ENCODE measurements at places on chromosomes 16 and 17.

DNA sequence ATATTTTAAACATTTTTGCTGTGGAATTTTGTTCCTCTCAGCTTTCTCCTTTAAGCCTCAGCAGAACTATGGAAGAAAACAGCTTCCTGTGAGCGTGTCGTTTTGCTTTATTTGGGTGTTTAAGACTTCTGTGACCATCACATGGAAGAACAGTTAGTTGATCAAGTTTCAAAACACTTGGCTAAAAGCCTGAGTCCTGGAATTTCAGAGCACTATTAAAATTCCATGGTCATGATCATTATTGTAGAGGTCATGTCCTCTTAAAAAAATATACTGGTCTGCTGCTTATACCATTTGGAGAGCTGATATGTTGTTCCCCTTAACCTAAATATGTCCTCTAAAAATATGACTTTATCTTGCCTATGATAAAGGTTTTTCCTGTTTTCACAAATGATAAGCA, 12.6 kb upstream of the CDR2 start:
- DNase-seq = no peak

DNA sequence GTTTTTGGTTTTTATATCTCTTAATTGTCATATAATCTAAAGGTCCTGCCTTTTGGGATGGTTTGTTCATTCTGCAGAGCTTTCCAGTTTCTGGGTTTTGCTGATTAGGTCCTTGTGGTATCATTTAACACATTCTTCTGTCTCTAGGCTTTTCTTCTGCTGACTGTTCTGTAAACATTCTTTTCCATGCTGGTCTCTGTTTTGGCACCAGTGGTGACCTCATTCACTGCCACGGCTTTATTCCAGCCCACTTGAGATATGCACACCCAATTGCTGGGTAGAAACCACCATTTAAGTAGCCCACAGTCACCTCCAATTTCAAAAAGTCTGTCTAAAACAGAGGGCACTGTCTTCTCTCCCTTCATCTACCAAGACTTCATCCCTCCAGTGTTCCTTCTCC, 31.1 kb upstream of the COX10 start:
- no peak for DNase-seq

DNA sequence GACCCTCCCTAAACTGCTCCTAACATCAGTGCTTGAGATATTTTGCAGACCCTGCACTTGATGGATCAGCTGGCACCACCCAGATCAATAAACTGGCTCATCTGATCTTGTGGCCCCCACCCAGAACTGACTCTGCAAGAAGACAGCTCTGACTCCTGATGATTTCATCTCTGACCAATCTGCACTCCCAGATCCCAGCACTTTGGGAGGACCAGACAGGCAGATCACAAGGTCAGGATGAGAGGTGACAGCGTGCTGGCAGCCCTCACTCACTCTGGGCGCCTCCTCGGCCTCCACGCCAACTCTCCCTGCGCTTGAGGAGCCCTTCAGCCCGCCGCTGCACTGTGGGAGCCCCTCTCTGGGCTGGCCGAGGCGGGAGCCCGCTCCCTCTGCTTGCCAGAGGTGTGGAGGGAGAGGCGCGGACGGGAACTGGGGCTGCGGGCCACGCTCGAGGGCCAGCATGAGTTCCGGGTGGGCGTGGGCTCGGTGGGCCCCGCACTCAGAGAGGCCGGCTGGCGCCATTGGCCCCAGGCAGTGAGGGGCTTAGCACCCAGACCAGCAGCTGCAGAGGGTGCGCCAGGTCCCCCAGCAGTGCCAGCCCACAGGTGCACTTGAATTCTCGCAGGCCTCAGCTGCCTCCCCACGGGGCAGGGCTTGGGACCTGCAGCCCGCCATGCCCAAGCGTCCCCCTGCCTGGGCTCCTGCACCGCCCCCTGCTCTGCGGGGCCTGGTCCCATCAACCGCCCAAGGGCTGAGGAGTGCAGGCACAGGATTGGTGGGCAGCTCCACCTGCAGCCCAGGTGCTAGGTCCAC, 2.4 kb upstream of the C16orf54 start:
- no peak for DNase-seq

DNA sequence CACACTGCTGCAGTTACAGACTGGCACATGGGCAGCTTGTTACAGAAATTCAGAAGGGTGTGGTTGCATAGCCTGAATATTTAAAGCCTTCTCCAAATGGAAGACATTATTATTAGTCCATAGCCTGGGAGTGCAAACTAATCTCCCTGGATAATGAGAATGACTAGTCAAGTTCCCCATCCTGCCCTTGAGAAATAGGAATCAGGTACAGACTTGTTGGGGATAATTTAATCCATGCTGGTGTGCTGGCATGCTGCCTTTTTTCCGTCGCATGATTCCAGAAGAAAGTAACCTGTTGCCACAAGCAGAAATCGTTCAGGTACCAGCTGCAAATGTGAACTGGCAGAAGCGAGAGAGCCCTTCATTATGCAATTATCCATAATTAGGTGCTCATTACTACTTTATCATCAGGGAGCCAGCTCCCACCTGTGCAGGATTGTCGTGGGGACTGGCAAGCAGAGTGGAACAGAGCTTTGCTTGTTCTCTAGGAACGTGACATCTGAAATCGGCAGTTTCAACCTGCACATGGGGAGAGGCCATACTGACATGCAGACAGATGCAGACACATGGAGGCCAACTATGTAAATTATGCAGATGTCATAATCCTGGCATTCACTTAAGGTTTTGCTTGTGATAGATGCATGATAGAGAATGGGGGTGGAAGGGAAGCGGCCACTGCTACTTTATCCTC, 419.4 kb downstream of the PMP22 start:
- no peak for DNase-seq

DNA sequence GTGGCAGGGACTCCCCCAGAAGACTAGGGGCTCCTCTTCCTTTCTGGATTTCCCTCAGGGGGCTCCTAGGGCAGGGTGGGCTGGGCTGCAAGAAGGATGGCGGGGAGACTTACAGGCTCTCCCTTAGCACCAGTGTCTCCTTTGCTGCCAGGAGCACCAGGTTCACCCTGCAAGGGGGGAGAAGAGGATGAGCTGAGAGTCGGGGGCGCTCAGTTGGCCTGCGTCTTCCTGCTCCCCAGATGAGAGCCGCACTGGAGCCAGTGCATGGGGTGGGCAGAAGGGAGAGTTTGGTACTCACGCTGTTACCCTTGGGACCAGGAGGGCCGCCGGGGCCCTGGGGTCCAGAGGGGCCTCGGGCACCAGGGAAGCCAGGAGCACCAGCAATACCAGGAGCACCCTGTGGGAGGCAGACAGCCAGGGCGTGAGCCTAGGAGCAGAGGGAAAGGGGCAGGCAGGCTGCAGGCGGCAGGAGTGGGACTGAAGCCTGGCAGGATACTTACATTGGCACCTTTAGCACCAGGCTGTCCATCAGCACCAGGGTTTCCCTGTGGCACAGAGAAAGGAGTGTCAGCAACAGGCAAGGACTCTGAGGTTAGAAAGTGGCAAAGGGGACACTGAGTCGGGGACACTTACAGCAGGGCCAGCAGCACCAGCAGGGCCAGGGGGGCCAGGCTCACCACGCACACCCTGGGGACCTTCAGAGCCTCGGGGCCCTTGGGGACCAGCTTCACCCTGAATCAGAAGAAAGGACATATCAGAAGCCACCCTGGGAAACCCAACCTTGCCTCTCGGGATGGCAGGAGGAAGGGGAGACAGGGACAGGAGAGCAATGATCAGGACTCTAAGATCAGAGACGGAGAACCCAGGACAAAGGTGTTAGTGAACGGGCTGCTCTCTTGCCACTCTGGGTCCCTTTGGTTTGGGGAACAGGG, 6.2 kb downstream of the COL1A1 start:
- no peak for DNase-seq

- no peak for DNase-seq
These were observed 12.4 kb downstream of the METTL9 start for GRCh38 chr16:21611556-21612384.

DNA sequence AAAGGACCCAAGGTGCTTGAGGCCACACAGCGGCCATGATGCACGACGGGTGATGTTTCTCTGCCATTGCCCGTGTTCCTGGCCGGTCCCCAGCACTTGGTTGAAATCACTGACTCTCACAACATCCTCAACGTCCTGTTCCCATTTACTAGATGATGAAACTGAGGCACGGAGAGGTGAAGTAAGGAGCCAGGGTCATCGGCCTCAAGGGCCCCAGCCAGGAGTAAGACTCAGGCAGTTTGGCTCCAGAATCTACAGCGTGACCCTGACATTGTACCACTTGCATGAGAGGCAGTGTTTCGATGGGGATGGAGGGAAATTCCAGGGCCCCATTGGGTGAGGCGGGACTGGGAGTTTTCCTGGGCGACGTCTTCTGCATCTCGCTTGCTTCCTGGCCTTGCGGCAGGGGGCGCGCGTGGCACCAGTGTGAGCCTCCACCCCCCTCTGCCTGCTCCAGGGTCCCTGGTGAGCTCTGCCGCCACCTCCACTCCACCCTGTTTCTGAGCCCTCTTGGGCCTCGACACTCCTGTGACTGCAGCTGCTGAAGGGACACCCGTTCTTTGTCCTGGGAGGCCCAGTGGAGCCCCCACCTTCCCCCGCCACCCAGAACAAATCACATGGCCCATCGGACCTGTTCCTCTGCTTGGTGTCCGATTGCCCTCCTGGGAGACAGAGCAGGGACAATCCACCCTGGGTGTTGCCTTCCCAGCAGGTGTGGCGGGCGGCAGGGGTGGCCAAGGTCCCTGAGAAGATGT, 133.0 kb upstream of the GSE1 start:
- DNase-seq = no peak

DNA sequence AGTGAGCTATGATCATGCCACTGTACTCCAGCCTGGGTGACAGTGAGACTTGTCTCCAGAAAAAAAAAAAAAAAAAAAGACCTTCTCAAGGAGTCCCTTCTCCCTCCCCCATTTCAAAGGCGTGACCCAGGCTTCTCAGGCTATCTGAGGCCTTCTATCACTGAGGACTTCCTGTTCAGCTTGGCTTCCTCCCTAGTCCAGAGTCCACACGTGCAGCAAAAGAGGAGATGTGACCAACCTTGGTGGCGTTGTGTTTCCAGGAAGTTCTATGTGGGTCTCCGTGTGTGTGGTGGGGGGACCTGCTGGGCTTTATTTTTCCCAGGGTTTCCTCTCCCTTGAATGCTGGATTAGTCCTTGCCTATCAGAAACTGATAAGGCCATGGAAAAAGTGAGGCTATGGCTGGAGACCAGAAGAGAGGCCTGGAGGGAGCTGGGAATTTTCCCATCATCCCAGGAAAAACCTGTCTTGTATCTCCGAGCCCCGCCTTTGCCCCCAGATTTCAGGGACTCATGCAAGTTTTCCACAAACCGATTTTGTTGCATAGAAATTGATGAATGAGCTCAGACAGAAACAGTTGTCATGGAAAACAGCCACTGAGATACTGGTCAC, 148.1 kb downstream of the SALL1 start:
- no peak for DNase-seq

GRCh38 chr17:65356536-65356935, 204.9 kb downstream of the AXIN2 start:
- DNase-seq = no peak

- DNase-seq = no peak
These were observed 441.8 kb downstream of the HS3ST4 start for GRCh38 chr16:26133416-26134093.

GRCh38 chr17:1559047-1560043, 3.2 kb downstream of the PITPNA start:
- no peak for DNase-seq

DNA sequence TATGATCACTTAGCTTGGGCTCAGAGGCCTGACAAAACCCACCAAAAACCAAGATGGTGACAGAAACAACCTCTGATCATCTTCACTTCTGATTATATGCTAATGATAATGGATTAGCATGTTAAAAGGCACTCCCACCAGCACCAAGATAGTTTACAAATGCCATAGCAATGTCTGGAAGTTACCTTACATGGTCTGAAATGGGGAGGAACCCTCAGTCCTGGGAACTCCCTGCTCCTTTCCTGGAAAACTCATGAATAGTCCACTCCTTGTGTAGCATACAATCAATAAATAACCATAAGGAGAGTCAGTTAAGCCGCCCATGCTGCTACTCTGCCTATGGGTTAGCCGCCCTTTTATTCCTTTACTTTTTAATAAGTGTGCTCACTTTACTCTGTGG, 120.0 kb upstream of the HS3ST4 start:
- no peak for DNase-seq

DNA sequence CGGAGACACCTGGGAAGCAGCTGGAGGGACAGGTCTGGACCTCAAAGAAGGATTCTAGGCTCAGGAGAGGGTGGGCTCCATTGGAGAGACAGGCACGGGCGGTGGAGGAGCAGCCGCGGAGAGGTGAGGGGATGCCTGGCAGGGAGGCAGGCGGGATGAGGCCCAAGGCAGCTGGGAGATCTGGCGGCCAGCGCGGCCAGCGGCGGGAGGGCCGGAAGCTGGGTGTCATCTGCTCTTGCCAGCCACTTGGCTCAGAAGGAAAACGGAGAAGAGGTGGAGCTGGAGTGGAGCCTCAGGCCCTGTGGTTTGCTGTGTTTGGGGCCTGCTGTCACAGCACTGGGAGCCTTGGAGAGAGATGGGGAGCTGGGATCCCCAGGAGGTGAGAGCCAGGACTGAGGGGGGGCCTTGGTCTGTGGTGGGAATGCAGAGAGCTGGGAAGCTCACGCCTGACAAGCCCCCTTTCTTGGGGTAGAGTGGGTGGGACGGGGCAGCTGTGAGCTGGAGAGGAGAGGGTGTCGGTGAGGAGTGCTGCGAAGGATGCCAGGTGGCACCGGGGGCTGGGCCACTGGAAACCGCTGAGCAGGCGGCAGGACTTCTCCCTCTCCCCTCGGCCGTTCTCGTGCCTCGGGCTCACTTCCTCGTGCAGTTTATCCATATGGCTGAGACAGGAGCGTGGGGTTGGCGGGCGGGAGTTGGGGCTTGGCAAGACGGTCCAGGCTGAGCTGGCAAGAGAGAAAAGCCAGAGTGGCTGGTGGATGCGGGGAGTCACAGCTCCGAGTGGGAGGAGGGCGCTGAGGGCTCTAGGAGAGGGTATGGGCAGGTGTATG, 8.0 kb downstream of the TBC1D24 start:
- no peak for DNase-seq

DNA sequence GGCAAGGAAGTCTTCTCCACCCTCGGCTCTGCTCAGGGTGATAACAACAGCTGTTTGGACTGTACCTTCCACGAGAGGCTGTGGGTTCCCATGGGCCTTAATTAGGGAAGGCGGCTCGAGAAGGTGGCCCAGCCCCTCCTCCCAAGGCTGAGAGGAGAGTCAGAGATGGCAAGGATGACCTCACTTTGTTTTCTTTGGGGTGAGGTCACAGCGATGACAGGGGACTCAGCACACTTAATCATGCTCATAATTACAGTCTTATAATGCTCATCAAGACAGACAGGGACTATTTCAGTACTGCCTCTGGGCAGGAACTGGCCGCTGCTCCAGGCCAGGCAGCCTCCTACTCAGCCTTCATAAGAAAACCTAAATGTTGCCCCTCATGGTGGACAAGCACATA, 19.7 kb downstream of the WFDC1 start:
- DNase-seq = no peak

Measured in stimulated activated CD4-positive, alpha-beta T cell treated with anti-CD3 and anti-CD28 coated beads, Interleukin-15, amount 100 ng/mL, for 1 hour (primary cell).